Daoy (cell line): ENCODE measurements at places on chromosomes 5 and 9.

- DNase-seq, result no peak
These were observed 655.5 kb upstream of the ZNF608 start for GRCh38 chr5:125401724-125402622.

GRCh38 chr5:166365164-166365563, 1926.3 kb upstream of the WWC1 start:
- no peak for DNase-seq

GRCh38 chr9:138075961-138076649, 198.5 kb downstream of the CACNA1B start:
- DNase-seq, result no peak

DNA sequence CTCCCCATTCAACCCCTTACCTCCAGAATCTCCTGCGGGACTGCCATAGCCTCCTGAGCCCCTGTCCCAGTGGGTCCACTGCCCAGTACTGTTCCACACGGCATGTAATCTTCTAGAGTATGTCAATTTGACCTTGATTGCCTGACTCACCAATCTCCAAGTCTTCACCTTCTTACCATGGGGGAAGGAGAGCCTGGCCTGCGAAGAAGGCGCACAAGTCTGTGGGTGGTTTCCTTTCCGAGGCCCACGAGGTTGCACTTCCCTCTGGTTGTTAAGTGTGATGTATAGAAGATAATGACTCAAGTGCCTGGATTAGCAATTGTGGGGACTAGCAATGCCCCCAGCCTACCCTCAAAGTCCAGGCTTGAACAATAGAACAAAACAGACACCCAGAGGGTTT, 8.1 kb upstream of the TENT4A start:
- DNase-seq, result no peak

DNA sequence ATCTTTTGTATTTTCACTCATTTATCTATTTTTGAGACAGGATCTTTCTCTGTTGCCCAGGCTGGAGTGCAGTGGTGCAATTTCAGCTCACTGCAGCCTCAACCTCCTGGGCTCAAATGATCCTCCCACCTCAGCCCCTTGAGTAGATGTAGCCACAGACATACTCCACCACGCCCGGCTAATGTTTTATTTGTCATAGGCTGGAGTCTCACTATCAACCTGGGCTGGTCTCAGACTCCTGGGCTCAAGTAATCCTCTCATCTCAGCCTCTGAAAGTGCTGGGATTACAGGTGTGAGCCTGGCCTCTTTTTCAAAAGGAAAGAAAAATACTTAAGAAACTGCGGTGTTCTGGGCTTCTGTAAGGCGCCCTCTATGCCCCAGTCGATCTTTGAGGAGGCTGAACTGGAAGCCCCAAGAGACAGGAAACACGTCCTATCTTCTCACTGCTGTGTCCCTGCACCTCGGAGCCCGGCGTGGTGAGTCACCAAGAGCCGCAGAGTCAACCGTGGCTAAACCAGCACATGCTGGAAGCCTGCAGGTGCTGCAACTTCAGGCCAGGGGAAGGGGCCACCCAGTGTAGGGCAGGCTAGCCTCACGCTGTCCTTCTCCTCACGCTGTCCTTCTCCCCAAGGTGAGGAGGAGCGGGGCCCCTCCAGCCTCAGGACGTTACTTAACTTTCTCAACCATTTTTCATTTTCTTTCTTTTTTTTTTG, 15.2 kb upstream of the LHX3 start:
- peak; percentile 92 for DNase-seq

DNA sequence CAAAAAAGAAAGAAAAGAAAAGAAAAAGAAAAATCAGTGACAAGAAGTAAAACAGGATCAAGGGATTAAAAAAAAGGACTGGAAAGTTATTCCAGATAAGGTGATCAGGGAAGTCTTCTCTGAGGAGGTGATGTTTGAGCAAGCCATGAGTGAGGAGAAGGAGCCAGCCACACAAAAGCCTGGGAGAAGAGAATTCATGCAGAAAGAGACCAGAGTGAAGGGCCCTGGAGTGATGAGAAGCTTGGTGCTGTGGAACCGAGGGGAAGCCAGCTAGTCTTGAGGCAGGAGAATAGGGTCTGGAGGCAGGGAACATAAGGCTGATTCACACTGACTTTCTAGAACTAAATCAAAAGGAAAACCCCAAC, 4.0 kb upstream of the EXOSC2 start:
- DNase-seq, result no peak

GRCh38 chr9:27110181-27110580, 1.2 kb downstream of the TEK start:
- no peak for DNase-seq

DNA sequence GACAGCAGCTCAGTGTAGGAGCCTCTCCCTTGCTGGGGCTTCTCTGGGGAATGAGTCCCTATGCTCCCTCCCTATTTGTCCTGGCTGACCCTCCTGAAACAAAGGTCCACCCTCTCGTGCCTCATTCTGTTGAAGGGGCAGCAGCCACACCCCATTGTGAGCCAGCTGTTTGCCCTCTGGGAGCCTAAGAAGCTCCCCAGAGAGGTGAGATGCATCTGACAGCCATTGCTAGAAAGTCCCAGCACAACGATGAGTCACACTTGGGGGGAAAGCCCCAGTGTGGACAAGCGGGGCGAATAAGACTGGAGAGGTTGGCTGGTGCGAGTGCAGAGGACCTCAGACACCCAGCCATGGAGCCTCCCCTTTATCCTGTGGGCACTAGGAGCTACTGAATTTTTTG, 101.4 kb downstream of the PPARGC1B start:
- DNase-seq, result peak; percentile 84

DNA sequence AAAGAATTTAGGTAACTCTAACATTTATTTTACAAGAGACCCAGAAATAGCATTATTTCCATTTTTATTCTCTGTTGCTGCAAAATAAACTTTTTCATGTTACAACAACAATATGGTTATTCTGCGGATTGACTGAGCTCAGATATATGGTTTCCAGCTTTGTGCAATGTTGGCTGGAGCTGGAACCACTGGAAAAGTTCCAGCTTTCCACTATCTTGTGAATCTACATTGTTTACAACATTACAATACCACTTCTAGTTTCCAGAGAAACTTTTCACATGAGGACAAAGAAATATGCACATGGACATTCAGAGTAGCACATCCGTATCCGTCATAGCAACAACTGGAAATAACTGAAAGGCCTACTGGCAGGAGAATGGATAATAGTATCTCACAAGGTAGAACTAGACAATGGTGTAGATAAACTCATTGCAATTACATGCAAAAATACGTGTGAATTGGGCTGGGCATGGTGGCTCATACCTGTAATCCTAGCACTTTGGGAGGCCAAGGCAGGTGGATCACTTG, 436.1 kb upstream of the ADAMTS16 start:
- no peak for DNase-seq

DNA sequence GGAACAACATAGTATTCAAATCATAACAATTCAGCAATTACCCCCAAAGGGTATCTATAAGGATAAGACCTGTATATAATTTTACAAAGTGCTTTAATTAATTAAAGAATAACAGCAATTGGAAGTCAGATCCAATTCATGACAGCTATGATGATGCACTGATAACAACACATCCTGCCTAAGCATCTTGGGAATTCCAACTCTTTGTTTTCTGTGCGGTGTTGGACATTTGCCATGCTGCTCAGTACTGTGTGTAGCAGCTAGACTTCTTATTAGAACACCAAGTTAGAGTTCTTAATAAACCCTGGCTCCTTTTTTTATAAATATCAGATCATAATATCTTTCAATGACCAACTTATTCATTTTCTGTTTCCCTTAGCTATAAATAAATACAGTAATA, 209.0 kb downstream of the SEC61B start:
- DNase-seq, result peak; percentile 81

- DNase-seq, result no peak
These were observed 140.6 kb downstream of the FSTL4 start for GRCh38 chr5:133471699-133472098.

DNA sequence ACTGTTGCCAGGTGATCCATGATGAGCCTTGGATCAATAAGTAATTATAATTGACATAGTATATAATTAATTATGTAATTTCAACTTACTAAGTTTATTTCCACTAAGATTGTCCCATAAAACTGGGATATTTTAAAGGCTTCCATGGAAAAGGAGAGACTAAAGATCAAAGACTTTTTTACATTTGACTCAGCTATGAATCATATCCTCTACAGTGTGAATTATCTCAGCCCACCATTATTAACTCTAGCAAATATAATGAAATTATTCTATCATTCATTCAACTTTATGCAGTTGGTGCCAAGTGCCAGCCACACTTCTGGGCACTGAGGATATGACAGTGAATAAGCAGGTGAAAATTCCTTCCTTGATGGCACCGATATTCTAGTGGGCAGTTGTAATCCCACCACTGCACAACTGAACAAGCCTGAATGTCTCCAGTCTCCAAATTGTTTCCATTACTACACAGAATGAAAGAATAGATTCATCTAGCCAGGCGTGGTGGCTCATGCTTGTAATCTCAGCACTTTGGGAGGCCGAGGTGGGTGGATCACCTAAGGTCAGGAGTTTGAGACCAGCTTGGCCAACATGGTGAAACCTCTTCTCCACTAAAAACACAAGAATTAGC, 21.9 kb upstream of the TXN start:
- DNase-seq, result peak; percentile 31

GRCh38 chr9:15834541-15834940, 281.7 kb downstream of the CCDC171 start:
- DNase-seq, result no peak

- DNase-seq, result no peak
These were observed 85.0 kb downstream of the PSD2 start for GRCh38 chr5:139880416-139881142.

GRCh38 chr5:82493221-82493620, 215.1 kb upstream of the RPS23 start:
- DNase-seq, result no peak

DNA sequence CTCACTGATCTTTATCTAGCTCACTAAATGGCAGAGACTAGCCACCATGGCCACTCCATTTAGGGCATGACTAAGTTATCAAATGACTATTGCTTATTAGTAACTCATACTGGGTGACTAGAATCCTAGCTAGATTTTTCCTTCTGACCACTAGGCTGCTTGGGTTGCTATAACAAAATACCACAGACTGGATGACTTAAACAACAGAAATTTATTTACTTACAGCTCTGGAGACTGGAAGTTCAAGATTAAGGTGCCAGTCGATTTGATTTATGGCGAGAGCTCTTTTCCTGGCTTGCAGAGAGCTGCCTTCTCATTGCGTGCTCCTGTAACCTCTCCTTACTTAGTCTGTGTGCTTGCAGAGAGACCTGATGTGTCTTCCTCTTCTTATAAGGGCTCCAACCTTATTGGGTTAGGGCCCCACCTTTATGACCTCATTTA, 55.0 kb upstream of the APC start:
- peak; percentile 10 for DNase-seq

GRCh38 chr9:90965226-90966030, 163.8 kb downstream of the SYK start:
- DNase-seq, result no peak

- DNase-seq, result no peak
These were observed 121.1 kb upstream of the SLC25A48 start for GRCh38 chr5:135713161-135713915.

DNA sequence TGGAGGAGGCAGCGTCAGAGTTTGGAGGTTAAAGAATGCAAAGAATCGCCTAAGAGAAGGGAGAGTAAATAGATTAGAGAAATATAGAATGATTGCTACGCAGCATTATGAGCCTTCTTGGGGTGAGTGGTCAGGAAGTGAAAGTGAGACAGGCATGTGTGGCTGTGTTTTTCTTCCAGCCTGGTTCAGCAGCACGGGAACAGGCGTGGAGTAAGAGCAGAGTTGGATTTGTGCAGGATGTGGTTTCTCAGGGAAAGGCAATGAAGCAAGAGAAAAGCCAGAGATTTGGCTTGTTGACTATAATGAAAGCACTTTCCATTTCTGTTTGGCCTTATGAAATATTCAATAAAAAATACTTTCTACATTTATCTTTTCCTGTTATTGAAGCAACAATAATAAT, 34.3 kb upstream of the FRMD3 start:
- DNase-seq, result peak; percentile 67

DNA sequence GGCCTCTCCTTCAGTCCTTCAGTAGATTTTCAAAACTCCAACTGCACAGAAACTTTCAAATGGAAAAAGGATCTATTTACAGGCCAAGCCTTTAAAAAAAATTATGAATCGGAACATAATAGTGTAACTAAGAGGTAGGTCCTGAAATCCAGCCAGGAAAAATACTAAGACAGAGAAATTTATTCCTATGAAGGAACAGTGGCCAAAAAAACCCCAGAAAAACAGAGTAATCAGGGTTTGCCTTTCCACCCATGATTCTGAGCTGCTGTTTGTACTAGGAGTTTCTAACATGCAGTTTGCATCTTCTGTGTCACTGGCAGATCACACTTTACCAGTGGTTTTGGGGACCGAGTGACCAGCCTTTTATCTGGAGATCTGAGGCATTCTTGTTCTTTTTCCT, 93.1 kb upstream of the TMED7 start:
- no peak for DNase-seq
